GM13977 (cell line): ENCODE measurements at places on chromosomes 3 and 15.
A peak's percentile ranks its signal among the peaks of the same experiment; 100 is the strongest.

DNA sequence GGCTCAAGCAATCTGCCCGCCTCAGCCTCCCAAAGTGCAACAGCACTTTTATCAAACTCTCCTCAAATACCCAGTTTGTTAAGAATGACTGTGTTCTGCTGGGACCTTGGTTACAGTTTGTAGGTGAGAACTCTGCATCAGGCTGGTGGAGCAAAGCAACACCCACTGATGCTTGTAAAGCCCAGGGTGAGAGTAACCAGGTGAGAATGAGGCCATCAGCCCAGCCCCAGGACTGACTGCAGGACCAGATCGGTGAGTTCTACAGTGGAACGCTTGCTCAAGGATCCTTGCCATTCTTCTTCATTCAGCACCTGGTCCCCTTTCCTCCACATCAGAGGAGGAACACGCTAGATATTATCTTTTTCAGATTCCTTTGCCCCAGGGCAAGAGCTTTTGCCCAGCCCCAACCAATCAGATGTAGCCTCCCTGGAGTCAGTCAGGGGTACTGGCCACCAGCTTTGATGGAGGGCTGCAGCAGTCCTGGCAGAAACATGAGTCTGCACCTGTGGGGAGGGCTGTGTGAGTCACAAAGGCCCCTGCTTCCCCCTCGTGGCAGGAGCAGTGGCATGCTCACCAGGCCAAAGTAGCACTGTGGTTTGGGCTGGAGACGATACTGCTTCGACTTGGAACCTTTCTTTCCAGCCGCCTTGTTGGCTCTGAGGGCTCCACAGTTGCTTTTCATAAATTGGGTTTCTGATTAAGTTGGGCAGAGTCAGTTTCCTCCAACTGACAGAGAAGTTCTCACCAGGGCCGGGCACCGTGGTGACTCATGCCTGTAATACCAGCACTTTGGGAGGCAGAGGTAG lies 3.5 kb upstream of the SHISA5 start:
- DNase-seq: peak; percentile 81

DNA sequence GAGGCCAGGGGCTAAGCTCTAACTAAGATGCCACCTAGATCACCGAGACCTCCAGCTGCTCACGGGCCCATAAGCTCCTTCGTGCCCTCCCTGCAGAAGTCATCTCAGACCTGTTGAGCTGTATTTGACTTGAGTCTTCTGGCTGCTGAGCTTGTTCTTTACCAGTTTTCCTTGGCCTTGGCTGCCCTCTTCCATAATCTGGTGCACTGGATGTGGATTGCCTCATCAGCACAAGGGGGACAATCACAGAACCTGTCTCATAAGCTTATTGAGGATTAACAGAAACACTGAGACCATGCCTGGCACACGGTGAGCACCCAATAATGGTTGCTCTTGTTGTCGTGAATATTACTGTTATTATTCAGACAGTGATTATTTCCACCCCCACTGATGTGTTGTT lies 101.1 kb downstream of the EPHB1 start:
- DNase-seq: no peak

DNA sequence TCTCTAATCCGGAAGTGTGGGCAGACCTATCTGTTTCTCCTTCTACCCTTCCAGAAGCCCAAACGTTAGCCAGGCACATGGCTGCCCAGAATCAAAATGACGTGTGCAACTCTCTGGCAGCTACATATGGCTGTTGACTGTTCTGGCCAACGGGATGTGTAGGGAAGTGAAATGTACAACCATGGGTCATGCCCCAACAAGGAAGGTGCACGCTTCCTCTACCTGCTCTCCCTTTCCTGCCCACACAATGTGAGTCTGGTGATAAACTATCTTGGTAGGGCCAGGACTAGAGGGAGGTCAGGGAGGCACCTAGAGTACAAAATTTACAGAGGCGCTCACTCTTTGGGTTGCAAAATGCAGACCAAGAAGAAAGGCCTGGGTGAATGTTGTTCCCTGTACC lies 495.9 kb upstream of the PROK2 start:
- DNase-seq: no peak

DNA sequence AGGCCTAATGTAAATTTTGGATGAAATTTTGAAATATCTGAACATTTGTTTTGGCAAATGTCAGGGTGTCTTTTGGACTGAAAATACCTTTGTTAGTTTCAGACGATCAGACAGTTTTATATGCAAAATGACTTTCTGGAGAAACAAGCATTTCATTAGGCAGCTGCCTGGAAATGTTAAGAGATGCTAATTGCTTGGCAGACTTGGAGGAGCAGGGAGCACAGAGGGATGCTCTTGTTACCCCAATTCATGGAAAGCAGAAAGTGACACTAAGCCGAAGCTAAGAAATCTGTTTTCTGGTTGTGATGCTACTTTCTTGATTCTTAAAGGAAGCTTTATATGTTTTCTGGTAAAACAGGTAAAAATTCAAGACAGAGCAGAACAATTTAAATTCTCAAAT lies 204.3 kb upstream of the GBE1 start:
- DNase-seq: no peak

- no peak for DNase-seq
Observed at GRCh38 chr3:5489536-5489935, 302.0 kb downstream of the EDEM1 start.

GRCh38 chr3:32274306-32274705 lies 35.8 kb downstream of the CMTM8 start:
- DNase-seq: no peak

DNA sequence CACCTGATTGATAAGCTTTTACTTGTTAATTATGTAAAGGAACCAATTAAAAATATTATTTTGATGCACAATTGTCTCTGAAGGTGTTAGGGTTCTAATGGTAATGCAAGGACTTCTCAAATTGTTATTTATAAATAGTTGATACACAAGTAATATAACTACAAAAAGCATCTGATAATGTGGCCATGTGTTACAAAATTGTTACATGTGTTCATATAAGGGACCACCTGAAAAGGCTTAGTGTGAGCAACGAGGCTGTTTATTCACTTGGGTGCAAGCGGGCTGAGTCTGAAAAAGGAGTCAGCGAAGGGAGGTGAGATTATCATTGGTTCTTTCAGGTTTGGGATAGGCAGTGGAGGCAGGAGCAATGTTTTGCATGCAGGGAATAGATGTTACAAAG lies 421.9 kb upstream of the CADM2 start:
- DNase-seq: no peak

DNA sequence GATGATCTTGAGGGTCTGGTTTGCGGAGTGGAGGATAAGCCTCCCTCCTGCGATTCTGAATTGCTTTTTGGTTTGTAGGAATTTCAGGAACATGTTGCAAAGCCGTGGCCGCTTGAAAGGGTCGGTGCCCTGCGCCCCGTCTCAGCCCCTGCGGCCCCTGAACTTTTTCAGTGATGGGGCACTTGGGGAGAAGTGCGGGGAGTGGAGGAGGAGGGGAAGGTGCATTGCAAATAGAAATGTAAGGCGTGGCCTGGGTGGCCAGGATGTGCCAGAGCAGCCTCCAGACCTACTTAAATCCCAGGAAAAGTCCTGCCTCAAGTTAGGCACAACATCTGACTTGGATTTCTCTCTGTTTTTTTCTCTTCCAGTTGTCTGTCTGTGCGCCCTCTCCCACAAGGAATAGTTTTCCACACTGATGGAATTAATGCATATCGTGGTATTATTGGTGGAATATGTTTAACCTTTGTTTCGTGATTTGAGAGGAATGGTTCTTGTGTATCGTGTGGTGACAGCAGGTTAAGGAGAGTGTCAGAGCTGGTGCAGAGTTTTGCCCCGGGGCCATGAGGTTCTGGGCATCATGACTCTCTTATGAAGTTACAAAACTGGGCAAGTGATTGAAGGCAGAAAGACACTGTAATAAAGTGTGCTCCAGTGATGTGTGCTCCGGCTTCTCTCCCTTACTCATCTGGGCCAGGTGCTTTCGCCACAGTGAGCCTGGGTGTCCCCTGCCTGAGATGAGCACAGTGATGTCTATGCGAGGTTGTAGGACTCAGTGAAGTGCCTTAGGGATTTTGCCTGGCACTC lies 153.8 kb downstream of the PGPEP1L start:
- DNase-seq: no peak

- DNase-seq: no peak
Observed at GRCh38 chr3:76872999-76873398, 166.9 kb upstream of the ROBO2 start.

- no peak for DNase-seq
Observed at GRCh38 chr3:193714523-193715137, 121.6 kb downstream of the OPA1 start.

DNA sequence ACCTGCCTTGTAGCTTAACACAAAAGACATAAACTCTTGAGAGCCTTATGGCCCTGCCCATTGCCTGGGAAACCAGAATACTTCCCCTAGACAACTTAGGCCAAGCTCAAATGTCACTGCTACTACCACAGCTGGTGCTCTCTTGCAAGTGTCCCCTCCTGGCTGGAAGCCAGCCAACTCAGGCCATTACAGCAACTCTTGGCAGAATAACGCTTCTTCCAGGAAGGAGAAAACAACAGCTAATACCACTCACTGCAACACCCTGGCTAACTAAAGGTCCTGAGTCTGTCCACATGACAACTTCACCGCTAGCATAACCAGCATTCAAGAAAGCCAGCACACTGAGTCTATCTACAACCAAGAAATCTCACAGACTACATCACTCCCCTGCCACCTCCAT lies 5.1 kb upstream of the B4GALT4 start:
- DNase-seq: no peak

DNA sequence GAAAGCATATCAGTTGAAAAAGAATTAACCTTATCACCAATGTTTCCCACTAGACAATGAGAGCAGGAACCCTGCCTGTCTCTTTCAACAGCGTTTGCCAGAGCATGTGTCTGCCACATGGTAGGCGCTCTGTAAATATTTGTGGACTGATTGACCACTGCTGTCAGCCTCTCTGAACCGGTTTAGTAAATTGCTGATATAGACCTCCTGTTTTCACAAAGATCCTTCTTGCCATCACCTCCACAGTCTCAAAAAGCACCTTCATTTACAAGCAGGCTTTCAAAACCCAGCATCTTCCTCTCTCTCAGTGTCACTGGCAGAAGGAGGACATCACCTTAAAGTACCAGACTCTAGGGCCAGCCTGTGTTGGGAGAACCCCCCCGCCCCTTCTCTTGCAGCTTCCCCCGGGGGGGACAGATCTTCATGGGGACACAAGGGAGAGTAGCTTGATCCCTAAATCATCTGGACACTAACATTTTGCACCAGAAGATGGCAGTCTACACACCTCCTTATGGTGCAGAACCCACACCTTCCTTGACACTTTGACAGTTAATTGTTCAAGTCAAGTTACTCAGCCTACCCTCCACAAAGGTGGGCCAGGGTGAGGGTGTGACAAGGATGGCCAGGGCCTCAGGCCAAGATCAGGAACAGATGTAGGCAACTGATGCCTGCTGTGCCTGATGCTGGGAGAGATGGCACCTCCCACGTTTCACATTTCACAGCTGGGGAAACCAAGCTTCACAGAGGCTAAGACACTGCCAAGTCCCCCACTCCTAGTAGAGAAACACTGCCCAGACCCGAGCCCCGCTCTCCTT lies 37.8 kb upstream of the USP3 start:
- DNase-seq: peak; percentile 84

DNA sequence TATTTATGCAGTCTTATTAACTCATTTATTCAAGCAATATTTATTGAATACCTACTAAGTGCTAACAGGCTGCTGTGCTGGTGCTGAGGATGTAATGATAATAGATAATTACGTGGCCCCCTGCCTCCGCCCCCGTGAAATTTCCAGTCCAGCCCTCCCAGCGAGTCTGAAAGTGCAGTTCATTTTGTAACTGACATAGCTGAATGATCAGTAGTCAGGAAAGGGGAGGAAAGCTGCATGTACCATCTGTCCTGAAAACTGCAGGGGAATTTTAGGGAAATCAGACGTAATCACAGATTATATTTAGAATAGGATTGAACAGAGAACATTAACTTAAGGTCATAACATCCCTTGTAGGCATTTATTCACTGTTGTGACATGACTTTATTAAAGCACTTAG lies 736.8 kb downstream of the MCTP2 start:
- DNase-seq: no peak

DNA sequence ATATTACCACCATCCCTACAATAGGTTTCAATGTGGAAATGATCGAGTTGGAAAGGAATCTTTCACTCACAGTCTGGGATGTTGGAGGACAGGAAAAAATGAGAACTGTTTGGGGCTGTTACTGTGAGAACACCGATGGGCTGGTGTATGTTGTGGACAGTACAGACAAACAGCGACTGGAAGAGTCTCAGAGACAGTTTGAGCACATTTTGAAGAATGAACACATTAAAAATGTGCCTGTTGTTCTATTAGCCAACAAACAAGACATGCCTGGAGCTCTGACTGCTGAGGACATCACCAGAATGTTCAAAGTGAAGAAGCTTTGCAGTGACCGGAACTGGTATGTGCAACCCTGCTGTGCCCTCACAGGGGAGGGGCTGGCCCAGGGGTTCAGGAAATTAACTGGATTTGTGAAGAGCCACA lies 510 bp downstream of the ARL14 start:
- no peak for DNase-seq

DNA sequence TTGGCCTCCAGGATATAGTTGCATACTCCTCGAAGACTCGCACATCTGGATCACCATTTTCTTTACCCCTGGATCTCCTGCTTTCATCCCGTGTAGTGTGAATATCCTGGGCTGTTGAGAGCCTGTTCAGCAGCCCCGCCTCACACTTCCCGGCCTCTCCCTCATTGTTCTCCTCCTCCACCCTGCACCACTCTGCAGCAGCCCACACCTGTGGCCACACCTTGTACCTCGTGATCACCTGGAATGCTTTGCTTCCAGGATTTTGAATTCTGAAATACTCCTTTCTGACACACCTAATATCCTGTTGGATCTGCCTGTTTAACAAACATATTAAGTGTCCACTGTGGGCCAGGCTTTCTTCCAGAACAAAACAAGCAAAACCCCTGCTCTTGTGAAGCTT lies 14.4 kb downstream of the ABHD17C start:
- no peak for DNase-seq
